ENCODE measurements at places on chromosomes 1 and 21.

DNA sequence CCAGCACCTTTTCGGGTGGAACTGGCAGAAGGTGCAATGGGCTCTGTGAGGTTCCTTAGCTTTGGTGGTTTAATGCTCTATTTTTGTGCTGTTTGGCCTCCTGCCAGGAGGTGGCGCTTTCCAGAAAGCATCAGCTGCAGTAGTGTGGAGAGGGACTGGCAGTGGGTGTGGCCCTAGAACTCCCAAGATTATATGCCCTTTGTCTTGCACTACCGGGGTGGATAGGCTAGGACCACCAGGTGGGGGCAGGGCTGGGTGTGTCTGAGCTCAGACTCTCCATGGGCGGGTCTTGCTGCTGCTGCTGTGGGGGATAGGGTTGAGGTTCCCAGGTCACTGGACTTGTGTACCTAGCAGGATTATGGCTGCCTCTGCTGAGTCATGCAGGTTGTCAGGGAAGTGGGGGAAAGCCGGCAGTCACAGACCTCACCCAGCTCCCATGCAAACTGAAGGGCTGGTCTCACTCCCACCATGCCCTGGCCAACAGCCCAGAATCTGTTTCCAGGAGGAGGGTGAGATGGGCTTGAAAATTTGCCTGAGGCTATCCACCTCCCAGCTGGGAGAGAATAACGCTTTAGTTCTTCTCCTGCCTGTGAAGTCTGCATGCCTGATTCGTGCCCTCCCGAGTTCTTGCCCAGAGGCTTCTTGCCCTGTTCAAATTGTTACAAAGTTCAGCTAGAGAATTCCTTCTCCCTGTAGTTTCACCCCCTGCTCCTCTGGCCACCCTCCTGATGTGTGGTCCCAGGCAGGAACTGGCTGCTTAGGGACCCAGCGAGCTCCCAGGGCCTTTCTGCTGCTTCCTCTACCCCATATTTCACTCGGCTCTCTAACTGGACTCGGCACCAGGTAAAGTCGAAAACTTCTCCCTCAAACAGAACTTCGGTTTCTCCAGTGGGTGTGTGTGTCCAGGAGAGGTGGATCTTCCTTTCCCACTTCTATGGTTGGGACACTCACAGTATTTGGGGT, 76.5 kb upstream of the BTG3 start:
- DNase-seq: peak; percentile 67

GRCh38 chr21:43274022-43274945, 105.5 kb downstream of the CRYAA start:
- no peak for DNase-seq

- DNase-seq: no peak
These were observed 83.3 kb upstream of the SPATA6 start for GRCh38 chr1:48555271-48555670.

- DNase-seq: no peak
These were observed 79.9 kb upstream of the ATP1A1 start for GRCh38 chr1:116292929-116293725.

GRCh38 chr1:195550071-195550862, 1058.0 kb downstream of the KCNT2 start:
- no peak for DNase-seq

DNA sequence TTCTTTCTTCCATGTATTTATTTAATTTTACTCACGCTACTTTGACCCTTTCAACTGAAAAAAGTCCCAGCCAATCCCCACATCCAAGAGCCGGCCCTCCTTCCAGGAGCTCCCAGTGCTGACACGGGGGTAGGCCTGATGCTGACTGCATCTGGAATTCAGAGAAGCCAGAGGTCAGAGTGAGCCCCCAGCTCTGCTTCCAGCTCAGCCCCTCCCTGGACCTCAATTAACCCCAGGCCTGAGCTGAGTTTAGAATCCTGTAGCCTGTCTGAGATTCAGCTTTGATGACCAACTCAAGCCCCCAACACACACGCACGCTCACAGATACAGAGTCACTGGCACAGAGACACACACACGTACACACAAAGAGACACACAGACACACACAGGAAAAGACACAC, 247.9 kb downstream of the NPHP4 start:
- no peak for DNase-seq

- DNase-seq: peak; percentile 90
These were observed at the start of gene TSEN15 for GRCh38 chr1:184051485-184052193. Gene TSEN15, plus strand, starts transcription at chr1:184051730. Its CDS starts 26 bp downstream, at chr1:184051756.

DNA sequence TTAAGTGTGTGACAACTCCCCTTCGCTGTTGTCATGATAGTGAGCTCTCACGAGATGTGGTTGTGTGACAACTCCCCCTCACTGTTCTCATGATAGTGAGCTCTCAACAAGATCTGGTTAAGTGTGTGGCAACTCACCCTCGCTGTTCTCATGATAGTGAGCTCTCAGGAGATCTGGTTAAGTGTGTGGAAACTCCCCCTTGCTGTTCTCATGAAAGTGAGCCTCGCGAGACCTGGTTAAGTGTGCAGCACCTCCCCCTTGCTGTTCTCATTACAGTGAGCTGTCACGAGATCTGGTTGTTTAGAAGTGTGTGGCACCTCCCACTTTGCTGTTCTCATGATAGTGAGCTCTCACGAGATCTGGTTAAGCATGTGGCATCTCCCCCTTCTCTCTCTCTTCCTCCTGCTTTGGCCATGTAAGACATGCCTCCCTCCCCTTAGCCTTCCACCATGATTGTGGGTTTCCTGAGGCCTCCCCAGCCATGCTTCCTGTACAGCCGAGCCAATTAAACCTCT, 25.1 kb upstream of the LSS start:
- peak; percentile 70 for DNase-seq

GRCh38 chr21:21688889-21689288, 690.7 kb downstream of the NCAM2 start:
- peak; percentile 60 for DNase-seq

- no peak for DNase-seq
These were observed 22.0 kb downstream of the ALPL start for GRCh38 chr1:21531241-21531640.

- no peak for DNase-seq
These were observed 7.2 kb downstream of the PRDM2 start for GRCh38 chr1:13707164-13707563.

DNA sequence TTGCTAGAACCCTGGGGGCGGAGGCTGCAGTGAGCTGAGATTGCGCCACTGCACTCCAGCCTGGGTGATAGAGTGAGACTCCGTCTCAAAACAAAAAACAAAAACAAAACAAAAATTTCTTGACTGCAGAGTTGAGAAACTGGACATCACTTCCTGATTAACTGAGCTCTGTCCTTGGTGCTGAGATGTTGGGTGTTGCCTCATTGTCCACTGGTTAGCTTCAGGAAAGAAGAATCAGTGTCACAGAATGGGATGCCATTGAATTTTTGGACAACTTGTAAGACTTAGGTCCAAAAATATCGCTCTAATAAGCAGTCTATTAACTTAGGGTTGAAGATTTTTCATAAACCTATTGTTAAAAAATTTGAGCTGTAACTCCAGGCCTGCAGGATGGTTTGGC, 23.8 kb upstream of the KCNA10 start:
- peak; percentile 49 for DNase-seq

DNA sequence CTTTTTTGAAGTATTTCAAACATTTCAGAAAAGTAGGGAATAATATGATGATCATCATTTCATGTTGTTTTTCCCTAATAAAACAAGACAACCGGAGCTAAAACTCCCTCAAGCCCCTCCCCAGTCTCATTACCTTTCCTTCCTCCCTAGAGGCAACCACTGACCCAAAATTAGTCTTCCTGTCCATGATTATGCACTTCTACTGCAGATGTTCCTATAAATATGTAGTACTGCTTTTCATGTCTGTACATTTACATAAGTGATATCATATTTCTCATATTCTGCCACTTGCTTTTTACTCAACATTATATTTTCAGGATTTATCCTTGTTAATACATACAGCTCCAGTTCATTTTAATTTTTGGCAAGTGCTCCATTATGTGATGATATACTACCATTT, 58.7 kb upstream of the GOLT1A start:
- no peak for DNase-seq

- no peak for DNase-seq
These were observed 127.4 kb downstream of the ADSS2 start for GRCh38 chr1:244324176-244324883.

- no peak for DNase-seq
These were observed 49.0 kb downstream of the SCCPDH start for GRCh38 chr1:246773213-246773641.

GRCh38 chr1:37242501-37242900, 208.2 kb upstream of the GRIK3 start:
- DNase-seq: no peak

GRCh38 chr21:37551331-37551992, 184.9 kb downstream of the DYRK1A start:
- no peak for DNase-seq
